ENCODE measurements at places on chromosomes 1 and 21. TPM values are rescaled to one million over a fixed set of nuclear protein-coding genes. Genes with fewer than 3 reads are reported as not detected.

DNA sequence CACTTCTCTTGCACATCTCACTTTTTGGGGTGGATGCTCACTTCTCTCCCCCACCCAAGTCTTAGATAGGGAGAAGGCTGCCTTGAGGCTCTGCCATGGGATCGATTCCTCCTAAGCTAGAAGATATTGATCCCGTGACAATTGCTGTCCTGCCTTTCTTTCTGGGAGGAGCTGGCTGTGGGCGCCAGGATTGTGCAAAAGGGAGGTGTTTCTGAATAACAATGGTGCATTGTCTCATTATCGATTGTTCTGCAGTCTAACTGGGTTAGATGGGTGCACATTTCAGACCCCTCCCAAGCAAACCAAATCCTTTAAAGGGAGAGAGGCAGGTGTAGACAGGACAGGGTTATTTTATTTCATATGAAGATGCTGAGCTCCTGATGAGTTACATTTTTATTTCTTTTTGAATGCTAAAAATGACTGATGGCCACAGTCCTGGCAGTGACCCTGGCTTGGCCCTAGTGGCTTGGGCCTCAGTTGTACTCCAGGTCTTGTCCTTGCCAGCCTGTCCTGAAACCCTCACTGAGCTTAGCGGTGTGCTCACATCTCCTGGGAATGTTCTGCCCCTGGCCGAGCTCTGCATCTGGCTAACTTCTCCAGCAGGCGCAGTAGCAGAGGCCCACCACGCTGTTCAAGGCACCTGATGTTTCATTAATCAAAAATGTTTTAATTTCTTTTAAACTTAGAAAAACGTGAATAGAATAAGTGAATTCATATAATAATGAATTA, 99.0 kb upstream of the KAZN start:
- no peak for DNase-seq

DNA sequence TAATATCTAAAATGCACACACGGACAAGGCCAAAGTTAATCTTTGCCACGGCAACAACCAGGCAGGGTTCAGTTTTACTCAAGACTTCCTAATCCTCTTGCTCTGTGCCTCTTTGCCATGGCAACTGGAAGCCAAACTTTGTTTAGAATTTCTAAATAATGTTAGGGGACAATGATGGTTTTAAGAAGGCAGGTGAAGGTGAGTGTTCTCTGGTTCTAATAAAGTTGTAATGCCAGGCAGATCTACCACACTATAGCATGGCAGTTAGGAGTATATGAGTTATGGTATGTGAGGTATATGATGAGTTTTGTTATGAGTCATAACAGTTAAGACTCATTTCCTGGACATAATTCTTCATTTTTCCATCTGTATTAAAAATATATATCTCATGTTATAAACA, 2.7 kb downstream of the PTPRC start:
- DNase-seq: no peak

DNA sequence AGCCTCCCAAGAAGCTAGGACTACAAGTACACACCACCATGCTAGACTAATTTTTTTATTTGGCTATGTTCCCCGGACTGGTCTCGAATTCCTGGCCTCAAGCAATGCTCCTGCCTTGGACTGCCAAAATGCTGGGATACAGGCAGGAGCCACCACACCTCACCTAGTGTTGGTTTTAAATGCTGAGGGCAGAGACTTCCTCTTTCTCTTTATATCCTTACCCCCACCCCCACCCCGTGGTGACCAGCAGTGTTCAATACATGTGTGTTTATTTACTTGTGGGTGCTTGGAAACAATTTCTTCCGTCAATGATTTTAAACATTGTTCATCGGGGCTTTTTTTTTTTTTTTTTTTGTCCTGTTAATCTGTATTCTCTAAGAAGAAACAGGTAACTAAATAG, 158.9 kb downstream of the ZBTB18 start:
- no peak for DNase-seq

- no peak for DNase-seq
Observed at GRCh38 chr1:9127395-9128165, 1.3 kb downstream of the GPR157 start.

DNA sequence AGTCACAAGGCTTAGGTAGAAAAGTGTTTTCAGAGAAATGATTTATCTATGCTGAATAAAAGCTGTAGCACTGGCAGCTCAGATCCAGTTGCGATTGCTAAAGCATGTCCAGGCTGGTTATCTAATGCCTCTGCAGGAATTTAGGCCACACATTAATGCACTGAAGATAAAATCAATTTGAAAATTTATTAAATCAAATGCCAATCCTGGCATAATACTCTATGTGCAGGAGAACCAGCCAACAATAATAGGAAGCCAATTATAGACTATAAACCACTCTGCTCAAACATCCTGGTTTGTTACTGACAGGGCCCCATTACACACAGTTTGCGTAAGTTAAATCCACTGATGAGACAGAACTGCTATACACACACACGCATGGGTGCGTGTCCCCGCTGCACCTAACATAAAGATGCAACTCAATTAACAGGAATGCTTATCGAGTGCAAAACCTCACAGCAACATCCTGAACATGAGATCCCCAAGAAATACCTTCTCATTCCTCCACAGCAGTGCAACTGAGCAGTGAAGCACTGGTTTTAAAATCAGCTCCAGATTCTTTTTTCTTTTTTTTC, 40.6 kb downstream of the PTP4A2 start:
- DNase-seq: no peak

DNA sequence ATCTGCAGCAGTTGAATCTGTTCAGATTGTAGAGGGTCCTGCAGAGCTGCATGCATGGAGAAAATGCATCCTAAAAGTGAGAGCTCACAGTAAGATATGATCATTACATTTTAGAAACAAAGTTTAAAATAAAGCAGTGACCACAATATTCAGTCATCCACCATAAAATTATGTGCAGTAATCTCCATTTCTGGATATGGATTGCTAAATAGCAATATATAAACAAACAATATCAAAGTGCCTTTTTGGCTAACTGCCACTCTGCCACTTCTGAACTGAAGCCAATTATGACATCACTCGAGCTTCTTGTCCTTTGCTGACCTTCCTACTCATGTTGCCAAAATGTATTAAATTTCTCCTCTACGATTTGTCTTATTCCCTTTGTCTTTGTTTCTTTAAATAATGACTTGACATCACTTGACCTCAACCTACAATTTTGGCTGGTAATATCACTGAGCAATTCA, 262.0 kb upstream of the CXADR start:
- no peak for DNase-seq

GRCh38 chr1:153929981-153930948, 7.5 kb upstream of the GATAD2B start:
- DNase-seq: no peak

- DNase-seq: no peak
Observed at GRCh38 chr1:81802457-81802706, 1.6 kb downstream of the ADGRL2 start.

- DNase-seq: peak; percentile 28
Observed at GRCh38 chr1:200258447-200259375, 151.1 kb downstream of the ZNF281 start.

GRCh38 chr1:241706257-241706656, 54.2 kb downstream of the WDR64 start:
- peak; percentile 69 for DNase-seq

GRCh38 chr1:202531472-202531811, 178.8 kb downstream of the SYT2 start:
- DNase-seq: no peak

DNA sequence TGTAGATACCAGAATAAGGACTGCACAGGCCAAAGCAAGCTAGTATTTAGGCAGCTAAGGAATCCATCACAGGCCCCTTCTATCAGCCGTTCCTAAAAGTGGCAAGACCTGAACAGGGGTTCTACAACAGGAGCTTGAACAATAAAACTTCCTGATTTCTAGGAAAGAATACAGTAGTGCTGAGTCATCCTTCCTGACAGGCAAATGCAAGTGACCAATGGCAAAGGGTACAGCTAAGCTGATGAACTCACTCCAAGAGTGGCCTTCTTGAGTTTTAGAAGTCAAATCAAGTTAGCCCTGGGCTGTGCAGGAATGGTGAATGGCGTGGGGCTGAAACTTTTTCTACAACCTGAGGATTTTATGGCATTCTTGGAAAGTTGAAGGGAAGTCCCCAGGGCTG, 112.9 kb downstream of the GREM2 start:
- peak; percentile 79 for DNase-seq

- DNase-seq: no peak
Observed at GRCh38 chr1:172005856-172006255, 164.6 kb downstream of the DNM3 start.

DNA sequence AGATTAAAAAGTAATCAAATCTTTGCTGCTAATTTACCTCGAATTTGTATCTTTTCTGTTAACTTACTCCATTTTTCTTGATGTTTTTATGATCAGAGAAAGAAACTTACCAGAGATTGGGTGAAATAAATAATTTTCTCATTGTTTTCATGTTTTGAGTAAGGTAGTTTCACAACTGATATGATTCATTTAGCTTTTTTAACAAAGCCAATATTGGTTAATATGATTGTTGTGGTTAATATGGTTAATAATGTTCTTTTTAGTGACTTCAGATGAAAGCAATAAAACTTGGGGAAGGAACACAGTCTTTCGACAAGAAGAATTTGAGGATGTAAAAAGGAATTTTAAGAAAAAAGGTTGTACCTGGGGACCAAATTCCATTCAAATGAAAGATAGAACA, 48.1 kb downstream of the MAP3K21 start:
- DNase-seq: no peak

GRCh38 chr1:109772658-109773202, 9.0 kb upstream of the EPS8L3 start:
- DNase-seq: no peak

GRCh38 chr1:233544304-233544703, 69.6 kb upstream of the KCNK1 start:
- DNase-seq: no peak

GRCh38 chr1:198064181-198064580, 92.6 kb upstream of the NEK7 start:
- no peak for DNase-seq

DNA sequence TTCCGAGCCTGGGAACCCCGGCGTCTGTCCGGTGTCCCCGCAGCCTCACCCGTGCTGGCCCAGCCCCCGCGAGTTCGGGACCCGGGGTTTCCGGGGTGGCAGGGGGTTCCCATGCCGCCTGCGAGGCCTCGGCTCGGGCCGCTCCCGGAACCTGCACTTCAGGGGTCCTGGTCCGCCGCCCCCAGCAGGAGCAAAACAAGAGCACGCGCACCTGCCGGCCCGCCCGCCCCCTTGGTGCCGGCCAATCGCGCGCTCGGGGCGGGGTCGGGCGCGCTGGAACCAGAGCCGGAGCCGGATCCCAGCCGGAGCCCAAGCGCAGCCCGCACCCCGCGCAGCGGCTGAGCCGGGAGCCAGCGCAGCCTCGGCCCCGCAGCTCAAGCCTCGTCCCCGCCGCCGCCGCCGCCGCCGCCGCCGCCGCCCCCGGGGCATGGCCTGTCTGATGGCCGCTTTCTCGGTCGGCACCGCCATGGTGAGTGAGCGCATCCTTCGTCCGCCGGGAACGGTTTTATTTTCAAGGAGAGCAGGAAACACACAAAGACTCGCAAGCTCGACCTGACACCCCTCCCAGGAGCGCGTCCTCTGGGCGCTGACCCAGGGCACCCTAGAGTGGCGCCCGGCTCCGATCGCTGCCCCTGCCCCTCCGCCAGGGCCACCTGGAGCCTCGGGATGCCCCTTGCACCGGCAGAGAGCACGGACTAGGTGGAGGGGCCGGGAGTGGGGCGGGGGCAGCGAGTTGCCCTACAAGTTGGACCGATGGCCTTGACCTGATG, at the start of gene ABCG1:
Gene ABCG1 (plus strand): TSS at position 305 of the 770 bp plus-strand sequence. CDS start 123 bp downstream, at position 428.
- no peak for DNase-seq

DNA sequence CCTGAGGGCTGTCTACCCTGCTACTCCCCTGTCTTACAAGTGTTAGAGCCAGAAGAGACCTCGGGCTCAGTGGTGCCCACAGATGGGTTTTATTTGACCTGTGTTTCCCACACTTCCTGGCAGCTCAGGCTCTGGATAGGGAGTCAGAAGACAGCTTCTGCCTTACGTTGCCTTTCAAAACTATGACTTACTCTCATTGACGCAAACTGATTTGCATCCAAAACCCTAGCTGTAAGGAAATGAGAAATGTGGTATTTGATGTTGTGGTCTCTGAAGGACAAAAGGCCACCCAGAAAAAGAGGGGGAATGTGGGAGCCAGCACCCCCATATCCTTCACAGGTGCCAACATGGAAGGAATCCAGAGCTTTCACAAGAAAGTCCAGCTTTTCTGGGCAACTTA, 180.2 kb downstream of the ATG4C start:
- no peak for DNase-seq

DNA sequence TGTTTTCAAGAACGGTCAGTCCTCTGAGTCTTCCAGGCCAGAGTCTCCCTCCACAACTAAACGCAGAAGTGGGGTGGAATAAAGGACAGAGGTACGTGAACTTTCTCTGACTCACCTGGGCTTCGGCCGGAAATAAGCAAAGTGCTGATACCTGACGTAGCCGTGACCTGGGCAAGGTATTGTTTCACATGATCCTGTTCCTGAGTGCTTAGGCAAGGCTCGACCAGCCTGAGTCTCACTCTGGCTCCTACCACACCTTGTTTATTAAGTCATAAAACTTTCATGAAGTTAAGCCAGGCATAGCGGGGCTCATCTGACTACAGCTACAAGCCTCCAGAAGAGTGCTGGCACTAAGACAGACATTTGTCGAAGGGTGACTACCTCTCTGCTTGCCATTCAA, 327.5 kb downstream of the SETD4 start:
- DNase-seq: no peak

- no peak for DNase-seq
Observed at GRCh38 chr21:44540741-44541288, 820 bp upstream of the KRTAP10-1 start.

- no peak for DNase-seq
Observed at GRCh38 chr1:211711315-211711705, 35.9 kb upstream of the NEK2 start.

DNA sequence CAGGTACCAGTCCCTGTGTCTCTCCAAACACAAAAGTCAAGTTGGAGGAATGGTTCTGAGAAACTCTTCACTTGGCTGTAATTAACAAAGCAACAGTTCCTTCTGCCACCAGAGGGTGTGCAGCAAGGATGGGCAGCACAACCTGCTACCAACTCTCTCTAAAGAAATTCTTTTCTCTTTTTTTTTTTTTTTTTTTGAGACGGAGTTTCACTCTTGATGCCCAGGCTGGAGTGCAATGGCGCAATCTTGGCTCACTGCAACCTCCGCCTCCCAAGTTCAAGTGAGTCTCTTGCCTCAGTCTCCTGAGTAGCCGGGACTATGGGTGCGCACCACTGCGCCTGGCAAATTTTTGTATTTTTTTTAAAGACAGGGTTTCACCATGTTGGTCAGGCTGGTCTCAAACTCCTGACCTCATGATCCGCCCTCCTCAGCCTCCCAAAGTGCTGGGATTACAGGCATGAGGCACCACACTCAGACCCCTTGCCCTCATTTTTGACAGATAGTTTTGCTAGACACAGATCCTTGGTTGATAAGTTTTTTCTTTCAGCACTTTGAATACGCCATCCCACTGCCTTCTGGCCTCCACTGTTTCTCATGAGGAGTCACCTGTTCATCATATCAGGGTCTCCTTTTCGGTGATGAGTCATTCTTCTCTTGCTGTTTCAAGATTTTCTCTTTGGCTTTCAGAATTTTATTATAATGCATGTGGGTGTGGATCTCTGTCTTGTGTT, 12.1 kb upstream of the DEGS1 start:
- DNase-seq: no peak

GRCh38 chr1:4561205-4561604, 93.2 kb upstream of the AJAP1 start:
- DNase-seq: no peak

CD247 gene
- total RNA-seq: not detected

FAM151A gene
- total RNA-seq: not detected

SPRR2B gene
- not detected for total RNA-seq

TDRD10 gene
- not detected for total RNA-seq

LCE1C gene
- total RNA-seq: not detected

All from A172 (cell line).